ENCODE measurements at places on chromosomes 2 and 18.

DNA sequence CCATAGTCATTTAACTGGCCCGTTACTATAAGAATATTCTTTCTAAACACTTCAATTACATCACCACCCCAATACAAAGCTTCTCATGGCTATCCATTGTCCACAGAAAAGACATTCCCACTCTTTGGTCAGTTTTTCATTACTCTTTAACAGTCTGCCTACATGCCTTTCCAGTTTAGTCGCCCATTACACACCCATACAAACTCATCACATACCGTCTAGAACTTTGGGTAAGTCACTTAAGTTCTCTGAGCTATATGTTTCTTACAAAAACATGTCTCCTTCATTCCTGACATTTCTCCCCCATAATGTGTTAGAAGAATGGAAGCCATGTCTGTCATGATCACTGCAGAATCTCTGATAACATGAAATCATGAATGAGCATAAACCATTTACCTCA, 108.2 kb upstream of the STK17B start:
- DNase-seq = no peak

DNA sequence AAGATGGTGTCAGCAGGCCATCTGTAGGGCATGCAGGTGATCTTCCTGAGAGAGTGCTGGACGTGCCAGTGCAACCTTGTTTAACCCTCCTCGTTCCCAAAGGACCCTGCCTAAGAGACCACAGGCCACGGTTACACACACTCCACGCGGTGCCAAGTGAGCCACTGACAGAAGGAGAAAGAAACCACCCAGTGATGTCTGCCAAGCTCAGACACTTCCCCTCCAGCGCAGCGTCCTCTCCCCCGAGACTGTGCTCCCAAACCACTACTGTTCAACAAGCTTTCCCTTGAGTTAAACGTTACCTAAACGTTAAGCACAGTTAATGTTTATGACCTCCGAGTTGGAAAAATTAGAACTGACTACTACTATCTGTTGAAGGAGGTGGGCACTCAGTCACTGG, 119.1 kb upstream of the NCK2 start:
- DNase-seq = no peak

DNA sequence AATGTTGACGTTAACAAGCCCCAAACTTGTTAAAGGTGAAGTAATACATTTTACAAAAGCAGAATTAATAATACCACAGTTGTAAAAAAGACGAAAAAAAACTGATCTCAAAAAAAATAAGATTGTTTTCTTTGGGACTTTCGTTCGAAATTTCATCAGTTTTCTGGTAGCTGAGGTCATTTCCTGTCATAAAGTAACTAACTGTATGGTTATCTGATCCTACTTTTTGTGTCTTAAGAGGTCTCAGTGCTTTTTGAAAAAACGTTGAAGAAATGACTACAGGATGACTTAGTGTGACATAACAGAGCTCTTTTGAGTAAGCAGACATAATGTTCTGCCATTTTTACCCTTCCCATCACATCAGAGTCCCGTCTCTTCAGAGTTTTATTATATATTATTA, 79.3 kb downstream of the BIRC6 start:
- no peak for DNase-seq

GRCh38 chr2:133303150-133303549, 265.1 kb downstream of the NCKAP5 start:
- no peak for DNase-seq

GRCh38 chr18:44958040-44958439, 277.4 kb downstream of the SETBP1 start:
- no peak for DNase-seq

- no peak for DNase-seq
These were observed 9.3 kb upstream of the EFHD1 start for GRCh38 chr2:232623768-232624765.

DNA sequence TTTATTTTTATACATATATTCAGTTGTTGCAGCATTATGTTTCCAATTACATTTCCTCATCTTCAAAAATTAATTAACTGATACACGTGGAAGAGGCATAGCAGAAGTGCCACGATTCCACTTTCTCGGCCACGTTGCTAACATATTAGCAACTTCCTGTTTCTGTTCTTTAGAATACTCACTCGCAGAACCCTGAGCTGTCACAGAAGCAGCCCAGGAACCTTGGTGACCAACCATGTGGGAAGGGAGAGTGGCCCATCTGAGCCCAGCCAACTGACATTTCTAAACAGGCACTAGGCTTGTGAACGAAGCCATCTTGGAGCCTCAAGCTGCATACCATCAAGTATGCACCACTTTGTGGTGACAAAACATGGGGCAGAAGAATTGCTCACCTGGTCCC, 350.1 kb downstream of the CBLN2 start:
- no peak for DNase-seq

DNA sequence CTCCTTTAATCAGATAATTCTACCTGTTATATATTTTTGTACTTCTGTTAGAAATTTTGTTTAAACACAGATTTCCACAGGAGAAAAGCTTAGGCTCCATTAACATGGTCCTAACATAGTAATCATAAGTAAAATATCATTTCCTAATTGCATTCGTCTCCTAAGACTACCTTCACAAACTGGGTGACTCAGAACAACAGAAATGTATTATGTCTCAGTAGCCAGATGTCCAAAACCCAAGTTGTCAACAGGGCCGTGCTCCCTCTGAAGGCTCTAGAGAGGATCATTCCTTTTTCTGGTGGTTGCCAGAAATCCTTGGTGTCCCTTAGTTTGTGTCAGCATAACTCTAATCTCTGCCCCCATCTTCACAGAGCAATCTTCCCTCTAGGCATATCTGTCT, 5.4 kb downstream of the FBXO15 start:
- DNase-seq = no peak

- DNase-seq = no peak
These were observed 267.3 kb downstream of the MTX2 start for GRCh38 chr2:176536439-176537133.

- DNase-seq = no peak
These were observed 16.3 kb downstream of the TMEM17 start for GRCh38 chr2:62489702-62490101.

DNA sequence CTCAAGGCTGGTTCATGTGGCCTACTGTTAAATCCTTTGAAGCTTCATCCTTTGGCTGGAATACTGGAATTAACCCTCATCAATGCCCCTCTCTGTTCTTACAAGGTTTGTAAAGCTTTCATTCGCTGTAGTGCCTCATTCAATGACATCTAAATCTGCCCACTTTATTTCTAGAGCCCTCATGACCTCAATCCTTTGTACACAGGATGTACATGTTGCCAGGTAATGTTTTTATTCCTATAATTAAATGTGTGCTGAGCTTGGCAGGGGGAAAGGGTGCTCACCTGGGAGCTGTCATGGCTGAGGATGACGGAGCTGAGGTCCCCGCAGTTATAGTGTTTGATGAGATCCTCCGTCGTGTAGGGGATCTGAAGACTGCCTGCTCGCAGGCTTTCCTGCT, 39.3 kb downstream of the TRABD2A start:
- peak; percentile 43 for DNase-seq

DNA sequence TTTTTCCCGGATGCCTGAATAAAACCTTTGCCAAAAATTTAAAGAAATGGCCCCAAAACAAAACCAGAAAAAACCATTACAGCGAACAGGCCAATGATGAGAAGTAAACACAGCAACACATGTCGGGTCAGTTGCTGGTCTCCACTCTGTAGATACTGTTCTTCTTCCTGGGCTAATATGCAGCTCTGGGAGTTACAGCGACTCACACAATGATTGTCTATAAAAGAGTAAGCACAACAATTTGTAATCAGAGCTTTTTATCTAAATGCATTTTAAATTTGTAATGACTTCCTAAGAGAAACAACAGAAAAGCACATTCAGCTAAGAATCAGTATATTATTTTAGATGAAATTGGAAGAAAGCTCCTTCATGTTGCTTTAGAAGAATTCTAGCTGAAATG, 40.3 kb downstream of the GPR155 start:
- no peak for DNase-seq

GRCh38 chr2:102262216-102263129, 48.9 kb upstream of the IL1RL1 start:
- peak; percentile 61 for DNase-seq

DNA sequence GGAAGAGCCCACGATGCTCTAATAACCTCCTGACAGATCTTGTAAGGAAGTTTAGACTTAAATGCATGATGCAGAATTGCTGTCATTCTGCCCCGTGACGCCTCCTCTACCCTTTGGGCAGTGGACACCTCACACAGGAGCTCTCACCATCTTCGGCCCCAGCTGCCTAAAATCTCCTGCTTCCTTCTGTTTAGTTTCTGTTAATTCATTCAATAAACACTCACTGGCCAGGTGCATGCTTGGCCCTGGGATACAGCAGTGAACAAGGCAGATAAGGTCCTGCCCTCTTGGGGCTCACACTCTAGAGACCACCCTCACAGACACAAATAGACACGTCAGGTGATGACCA, 81.1 kb downstream of the SEPTIN10 start:
- DNase-seq = no peak

GRCh38 chr2:218873359-218874194, 7.1 kb upstream of the WNT10A start:
- DNase-seq = no peak

- DNase-seq = no peak
These were observed 22.8 kb downstream of the HPCAL1 start for GRCh38 chr2:10325278-10326145.

- no peak for DNase-seq
These were observed 56.4 kb upstream of the ODC1 start for GRCh38 chr2:10504370-10504993.

GRCh38 chr2:224242561-224242960, 159.3 kb downstream of the FAM124B start:
- DNase-seq = no peak
